ENCODE measurements at places on chromosomes 2 and 18.

DNA sequence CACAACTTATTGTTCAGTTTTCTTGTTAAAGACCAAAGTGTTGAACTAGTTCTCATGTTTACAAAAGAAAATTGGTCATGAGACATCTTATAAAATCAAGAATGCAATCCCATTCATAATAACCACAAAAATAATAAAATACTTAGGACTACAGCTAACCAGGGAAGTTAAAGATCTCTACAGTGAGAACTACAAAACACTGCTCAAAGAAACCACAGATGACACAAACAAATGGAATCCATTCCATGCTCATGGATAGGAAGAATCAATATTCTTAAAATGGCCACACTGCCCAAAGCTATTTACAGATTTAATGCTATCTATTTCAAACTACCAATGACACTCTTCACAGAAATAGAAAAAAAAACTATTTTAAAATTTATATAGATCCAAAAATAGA lies 1354.8 kb upstream of the CDH2 start:
- no peak for DNase-seq

DNA sequence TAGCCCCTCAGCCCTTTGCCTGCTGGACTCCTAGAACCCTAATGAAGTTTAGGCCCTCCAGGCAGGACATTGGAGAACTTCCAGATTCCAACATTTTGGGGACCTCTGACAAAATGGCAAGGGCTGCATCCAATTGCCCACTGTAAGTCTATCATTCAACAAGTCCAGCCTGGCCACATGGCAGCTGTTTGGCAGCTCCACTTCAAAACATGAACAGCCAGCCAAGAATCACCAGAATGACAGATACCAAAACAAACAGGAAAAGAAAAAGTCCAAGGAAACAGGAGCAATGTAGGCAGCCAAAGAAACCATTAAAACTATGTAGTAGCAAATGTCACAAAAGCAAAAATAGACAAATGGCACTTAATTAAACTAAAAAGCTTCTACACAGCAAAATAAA lies 25.5 kb downstream of the SLC4A5 start:
- DNase-seq, result no peak

- no peak for DNase-seq
Observed at GRCh38 chr2:97267411-97268074, 154.6 kb downstream of the ANKRD36 start.

DNA sequence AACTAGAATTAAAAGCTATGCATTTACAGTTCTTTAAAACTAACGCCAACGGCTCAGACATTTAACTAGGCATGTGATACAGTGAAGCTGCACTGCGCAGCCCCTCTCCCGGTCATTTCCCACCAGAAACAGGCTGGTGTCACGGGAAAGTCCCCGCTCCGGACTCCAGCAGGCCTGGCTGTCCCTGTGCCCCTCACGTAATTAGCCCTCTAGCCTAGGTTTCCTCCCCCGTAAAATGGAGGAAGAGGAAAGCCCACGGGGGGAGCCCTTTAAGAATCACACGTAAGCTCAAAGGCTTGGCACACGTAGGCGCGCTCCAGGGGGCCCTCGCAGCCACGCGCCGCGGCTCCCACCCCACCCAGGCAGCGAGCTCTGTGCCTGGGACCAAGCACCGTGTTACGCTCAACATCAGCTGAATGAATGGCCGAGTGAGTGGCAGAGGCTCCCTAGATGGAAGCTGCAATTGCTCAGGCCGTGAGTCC lies 48.0 kb downstream of the KCNIP3 start:
- no peak for DNase-seq

GRCh38 chr2:28291811-28292440 lies 100.7 kb upstream of the FOSL2 start:
- DNase-seq, result no peak

DNA sequence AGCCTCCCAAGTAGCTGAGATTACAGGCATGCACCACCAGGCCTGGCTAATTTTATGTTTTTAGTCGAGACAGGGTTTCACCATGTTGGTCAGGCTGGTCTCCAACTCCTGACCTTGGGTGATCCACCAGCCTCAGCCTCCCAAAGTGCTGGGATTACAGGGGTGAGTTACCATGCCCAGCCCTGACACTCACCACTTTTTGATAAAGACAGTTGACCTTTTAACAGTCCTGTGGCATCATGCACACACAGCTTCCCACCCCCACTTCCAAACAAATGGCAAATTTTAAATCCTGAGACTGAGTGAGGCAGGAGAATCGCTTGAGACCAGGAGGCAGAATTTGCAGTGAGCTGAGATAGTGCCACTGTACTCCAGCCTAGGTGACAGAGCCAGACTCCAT lies 6.2 kb upstream of the DNAJB2 start:
- peak; percentile 25 for DNase-seq

GRCh38 chr2:29923110-29923721 lies 1.8 kb upstream of the ALK start:
- peak; percentile 53 for DNase-seq

DNA sequence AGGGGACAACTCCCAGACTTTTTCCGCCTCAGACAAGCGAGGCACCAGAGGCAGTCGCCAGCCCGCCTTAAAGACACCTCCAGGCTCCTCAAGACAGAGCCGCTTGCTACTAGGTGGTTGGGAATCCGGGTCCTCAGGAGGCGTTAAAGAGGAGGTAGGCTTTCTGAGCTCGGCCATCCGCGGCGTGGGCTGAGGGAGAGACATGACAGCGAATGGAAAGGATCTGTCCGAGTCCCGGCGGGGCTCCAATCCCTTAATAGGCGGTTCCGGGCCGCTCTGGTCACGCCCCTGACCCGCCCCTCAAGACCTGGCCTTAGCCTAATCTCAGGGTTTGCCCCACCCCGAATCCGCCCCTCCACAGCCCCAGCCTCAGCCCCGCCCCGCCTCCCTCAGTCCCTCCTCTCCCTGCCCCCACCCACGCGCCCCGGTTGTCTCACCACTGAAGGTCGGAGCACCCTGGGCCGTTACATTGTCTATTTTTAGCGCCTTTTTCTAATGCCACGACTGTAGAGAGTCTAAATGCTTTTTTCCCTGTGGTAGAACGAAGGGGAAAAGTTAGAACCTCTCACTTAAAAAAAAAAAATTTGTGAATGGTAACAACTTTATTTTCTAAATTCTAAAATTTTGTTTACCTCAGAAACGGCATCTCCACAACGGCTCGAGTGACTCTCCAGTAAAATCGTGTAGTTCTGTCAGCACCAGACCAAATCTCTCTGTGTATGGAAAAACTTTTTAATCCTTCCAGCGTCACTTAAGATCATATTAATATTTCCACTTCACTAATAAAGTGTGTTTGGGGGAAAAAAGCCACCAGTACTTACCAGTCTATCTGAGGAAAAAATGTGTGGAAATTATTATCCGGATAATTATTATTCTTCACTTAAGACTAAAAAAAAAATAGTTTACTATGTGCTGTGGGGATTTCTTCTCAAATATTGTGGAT lies at the start of gene RAD51AP2:
RAD51AP2 (minus strand) TSS at position 229 of the 943 bp plus-strand sequence; CDS start at position 204, 25 bp downstream.
- DNase-seq, result peak; percentile 83

- DNase-seq, result no peak
Observed at GRCh38 chr2:69483696-69484095, 46.5 kb upstream of the NFU1 start.

- DNase-seq, result no peak
Observed at GRCh38 chr2:147033044-147033443, 811.8 kb upstream of the ACVR2A start.

DNA sequence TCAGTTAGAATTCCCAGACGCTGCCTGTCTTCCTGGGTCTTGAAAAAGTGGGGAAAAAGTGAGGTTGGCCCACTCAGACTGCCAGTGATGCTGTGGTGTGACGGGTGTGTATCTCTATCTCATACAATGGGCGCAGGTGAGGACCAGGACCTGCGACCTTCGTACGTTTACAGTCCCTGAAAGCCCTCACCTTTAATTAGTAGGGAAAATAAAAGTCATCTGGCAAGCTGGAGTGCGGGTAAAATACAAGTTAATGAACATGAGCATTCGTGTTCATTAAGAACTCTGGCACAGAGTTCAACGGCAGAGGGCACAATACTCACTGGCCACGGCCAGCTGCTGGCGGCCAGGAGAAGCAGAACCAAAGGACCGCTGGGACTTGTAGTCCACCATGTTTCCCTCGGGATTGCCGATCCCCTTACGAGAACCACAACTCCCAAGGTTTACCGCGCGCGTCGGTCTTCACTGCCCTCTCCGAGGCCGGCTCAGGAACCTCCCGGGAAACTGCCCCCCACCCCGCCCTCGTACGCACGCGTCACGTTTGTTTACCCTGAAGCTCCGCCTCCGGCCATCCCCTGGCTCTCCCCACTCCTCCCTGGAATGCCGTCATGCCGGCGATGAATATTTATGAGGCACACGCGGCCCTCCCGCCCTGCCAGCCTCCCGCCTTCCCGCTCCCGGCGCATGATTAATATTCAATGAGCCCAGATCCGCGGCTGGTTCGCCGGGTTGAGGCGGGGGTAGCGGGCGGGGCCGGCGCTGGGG lies 488 bp upstream of the PHLPP1 start:
- DNase-seq, result peak; percentile 99

DNA sequence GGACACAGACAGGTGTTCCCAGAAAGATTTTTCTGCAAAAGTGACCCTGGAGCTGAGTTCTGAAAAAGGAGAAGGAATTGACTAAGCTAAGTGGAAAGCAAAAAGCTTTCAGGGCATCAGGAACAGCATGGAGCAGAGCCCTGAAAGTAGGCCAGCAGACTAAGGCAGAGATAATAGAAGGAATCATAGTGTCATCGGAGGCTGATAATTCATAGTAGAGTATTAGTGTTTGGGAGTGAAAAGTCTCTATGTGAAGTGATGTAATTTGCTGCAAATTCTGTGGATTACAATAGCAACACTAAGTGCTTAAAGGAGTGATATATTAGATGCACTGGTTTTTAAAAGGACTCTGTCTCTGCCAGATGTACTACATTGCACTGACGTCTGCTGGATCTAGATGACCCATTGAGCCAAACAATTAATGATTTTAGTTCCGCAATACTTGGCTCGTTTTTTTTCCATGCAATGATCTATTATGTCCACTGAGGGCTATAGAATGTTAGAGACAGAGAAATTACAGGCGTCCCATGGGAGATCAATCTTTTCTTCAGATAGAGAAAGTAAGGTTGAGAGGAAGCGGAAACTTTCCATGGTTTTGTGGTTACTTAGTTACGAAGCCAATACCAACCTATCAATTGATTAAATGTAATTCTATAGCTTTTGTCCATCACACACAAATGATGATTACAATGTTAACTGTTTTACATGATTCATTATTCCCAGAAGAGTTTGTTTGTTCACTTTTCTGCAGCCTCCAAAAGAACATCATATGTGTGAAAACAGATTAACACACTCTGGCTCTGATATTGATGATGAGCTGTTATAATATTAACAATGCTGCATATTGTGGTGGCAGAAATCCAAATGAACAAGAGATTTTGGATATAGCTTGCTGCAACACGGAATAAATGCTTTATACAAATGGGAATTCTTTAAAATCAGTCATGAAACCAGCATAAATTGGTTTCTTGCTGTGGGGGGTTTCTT lies 143.7 kb downstream of the MC4R start:
- no peak for DNase-seq

DNA sequence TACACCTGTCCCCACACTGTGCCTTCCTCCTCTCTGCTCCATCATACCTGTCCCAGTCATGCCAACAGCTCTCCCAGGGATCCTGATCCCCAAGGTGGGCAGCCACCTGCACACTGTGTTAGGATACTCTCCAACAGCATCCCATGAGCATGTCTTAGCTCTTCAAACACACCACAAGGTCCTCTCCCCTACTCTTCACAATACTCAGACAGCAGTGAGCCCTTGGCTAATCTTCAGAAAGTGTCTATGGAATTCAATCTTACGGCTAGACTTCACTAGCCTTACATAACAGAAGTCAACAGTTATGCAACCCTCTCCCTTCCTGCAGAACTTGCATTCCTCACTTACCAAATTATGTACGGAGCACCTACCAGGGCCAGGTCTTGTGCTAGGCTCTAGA lies 79.9 kb downstream of the MYO5B start:
- DNase-seq, result no peak

DNA sequence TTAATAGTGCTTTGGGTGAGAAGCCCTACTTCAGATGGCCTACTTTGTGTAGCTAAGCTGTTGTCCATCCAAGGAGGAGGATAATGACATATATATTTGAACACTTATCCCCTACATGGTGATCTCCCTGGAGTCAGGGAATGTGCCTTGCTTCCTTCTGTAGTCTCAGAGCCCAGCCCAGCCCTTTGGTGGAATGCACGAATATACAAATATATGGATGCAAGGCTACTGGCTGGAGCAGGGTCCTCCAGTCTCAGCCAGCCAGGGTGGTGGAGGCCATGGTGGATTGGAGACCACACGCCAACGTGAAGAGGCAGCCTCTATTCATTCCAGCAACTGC lies 150.6 kb upstream of the RIOK3 start:
- DNase-seq, result no peak

DNA sequence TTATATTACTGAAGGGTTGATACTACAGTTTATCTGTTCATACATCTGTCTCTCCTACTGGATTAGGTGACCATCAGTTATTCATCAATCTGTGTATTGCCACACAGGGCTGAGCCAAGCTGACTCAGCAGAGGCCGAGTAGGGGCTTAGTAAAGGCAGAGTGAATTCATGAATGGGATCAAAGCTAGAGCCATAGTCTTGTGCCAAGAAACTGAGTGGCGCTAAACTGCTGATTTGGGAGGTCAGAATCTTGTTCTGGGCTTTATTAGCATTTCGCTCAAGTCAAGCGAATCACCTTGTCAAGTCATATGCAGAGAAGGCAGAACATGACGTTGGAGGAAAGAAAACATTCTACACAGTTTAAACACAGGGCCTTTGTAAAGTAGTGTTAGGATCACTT lies 34.1 kb downstream of the SOCS6 start:
- DNase-seq, result no peak

- no peak for DNase-seq
Observed at GRCh38 chr2:40964509-40965250, 512.8 kb upstream of the SLC8A1 start.

DNA sequence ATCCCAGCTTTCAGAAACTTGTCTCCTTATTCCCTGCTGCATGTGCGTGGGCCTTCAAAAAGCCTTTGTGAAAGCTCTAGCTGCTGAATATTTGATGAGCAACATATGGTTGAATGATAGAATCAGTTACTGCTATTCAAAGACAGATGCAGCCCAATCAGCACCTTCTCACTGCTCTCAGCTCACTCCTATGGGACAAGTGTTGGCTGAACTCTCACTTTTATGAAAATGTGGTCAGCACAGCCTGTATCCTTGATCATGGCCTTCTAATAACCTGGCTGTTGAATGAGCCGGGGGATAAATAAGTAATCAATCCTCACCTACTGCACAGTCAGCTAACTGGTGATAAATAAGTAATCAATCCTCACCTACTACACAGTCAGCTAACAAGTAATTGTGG lies 103.2 kb downstream of the PIEZO2 start:
- no peak for DNase-seq

All from MV-4-11 (cell line).